ENCODE measurements at places on chromosomes 2 and 18.

DNA sequence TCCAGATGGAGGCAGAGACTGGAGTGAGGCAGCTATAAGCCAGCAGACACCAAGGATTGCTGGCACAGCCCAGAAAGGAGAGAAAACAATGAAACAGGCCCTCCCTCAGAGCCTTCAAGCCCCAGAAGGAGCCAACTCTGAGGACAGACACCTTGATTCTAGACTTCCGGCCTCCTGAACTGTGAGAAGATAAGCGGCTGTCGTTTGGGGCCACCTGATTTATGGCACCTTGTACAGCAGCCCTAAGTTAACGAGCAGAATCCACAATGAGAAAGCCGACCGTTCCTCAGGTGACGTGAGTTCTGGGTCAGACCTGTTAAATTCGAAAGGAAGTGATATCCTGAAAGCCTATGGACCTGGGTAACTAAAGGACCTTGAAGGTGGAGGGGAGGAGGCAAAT lies 7.3 kb upstream of the CNDP2 start:
- DNase-seq, result no peak

DNA sequence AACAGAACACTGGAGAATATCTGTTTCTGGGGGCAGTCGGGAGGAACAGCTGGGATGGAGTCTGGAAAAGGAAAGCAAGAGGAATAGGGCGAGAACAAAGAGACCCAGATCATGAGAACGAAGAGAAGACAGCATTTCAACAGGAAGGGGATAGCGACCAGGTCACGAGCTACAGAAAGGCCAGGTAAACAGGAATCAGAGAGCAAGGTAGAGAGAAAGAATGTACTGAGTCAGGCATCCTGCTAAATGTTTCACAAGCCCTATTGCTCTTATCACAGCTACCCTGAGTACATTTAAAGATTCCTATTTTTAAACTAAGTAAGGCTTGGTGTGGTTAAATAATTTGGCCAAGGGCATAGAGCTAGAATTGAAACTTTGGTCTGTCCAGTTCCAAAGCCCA lies 254.9 kb upstream of the RAB12 start:
- no peak for DNase-seq

GRCh38 chr18:54860941-54861340 lies 32.7 kb downstream of the RAB27B start:
- no peak for DNase-seq

- DNase-seq, result no peak
These were observed 70.7 kb upstream of the BCL2L11 start for GRCh38 chr2:111049792-111050640.

All from thymus (tissue), 14 donors.